ENCODE measurements at places on chromosomes 11 and 22. TPM values are rescaled to one million over a fixed set of nuclear protein-coding genes. Genes with fewer than 3 reads are reported as not detected.

SCGB1D1 gene
- total RNA-seq: not detected

LUZP2 gene
- 3.8 TPM for total RNA-seq

MS4A8 gene
- not detected for total RNA-seq

BDNF gene
- 4.8 TPM for total RNA-seq

CNGA4 gene
- 0.50 TPM for total RNA-seq

H19 gene
- 11.7 TPM for total RNA-seq

OR8H2 gene
- not detected for total RNA-seq

ENDOD1 gene
- 3.3 TPM for total RNA-seq

PPP6R2 gene
- 46.7 TPM for total RNA-seq

TUBA8 gene
- total RNA-seq: 0.72 TPM

RNF141 gene
- 23.9 TPM for total RNA-seq

All from WTC11 (cell line).